ENCODE measurements at places on chromosomes 2 and 18.

DNA sequence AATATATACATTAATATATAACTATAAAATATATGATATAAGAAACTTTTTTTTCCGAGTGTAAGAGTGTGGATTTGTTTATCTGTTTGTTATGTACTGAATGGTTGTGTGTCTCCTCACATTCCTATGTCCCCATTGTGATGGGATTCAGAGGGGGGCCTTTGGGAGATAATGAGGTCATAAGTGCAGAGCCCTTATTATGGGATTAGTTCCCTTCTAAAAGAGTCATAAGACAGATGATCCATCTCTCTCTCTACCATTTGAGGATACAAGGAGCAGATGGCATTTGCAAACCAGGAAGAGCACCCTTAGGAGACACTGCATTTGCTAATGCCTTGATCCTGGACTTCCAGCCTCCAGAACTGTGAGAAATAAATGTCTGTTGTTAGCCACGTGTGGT lies 30.3 kb upstream of the SAP130 start:
- no peak for DNase-seq

DNA sequence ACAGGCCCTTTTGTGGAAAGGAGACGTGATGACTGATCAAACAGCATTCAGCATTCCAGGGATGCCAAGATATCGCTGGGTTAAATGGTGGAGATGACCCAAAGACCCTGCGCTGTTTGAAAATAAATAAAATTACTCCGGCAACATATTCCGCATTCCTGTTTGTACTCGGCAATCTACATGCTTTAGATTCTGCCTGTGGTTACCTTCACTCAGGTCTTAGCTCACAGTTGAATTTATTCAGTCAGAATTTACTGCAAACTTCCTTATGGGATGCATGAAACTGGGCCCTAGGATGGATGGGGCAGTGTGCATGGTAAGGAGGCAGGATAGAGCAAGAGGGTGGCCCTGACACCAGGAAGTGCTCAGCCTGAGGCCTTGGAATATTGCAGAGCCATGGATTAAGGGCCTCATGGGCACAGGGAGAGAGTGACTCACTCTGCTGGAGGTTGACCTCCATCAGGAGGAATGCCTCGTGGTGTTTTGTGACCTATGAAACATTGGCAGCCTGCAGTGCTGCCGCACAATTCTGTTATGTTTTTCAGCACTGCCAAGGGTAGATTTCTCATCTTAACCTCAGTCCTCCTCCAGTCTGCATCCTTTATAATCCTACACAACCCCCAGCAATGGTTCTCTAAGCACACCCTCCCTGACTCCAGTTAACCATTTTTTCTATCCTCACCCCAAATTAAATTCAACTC lies 321.4 kb downstream of the IRS1 start:
- no peak for DNase-seq

GRCh38 chr2:98149333-98149697 lies 62.3 kb downstream of the VWA3B start:
- DNase-seq: no peak

DNA sequence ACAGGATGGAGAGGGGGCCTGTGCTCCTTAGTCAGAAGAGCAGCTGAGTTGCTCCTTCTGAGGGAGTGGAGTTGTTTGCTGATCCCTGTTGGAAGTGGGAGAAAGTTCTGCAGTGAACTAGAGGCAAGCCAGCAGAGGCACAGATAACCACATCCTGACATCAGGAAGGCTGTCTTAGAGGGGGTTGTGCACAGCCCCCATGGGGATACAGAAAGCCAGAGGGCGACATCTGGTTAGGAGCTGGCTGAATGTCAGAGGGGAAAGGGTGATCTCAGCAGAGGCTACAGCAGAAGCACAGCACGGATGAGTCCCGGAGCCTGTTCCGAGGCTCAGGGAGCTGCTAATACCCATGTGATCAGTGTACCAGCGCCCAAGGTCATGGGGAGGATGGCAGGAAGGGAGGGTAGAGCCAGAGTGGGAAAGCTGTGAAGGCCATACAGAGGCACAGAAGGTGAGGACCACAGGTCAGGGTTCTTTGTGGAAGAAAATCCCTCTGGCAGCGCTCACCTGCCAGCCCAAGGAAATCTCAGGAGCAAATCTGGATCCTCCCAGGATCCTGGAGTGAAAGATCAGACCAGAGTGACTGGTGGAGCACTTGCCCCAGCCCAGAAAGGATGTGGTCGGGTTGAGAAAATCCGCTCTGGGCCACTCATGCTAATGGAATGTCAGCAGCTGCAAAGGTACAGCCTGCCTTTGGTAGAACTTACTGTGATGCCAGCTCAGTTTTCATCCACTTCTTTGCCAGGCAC lies 111.8 kb downstream of the STPG4 start:
- no peak for DNase-seq

GRCh38 chr2:158094487-158095092 lies 7.1 kb upstream of the UPP2 start:
- DNase-seq: no peak

GRCh38 chr2:593356-594026 lies 83.7 kb downstream of the TMEM18 start:
- DNase-seq: no peak

- no peak for DNase-seq
These were observed 468.0 kb downstream of the NUP35 start for GRCh38 chr2:183592271-183592670.

DNA sequence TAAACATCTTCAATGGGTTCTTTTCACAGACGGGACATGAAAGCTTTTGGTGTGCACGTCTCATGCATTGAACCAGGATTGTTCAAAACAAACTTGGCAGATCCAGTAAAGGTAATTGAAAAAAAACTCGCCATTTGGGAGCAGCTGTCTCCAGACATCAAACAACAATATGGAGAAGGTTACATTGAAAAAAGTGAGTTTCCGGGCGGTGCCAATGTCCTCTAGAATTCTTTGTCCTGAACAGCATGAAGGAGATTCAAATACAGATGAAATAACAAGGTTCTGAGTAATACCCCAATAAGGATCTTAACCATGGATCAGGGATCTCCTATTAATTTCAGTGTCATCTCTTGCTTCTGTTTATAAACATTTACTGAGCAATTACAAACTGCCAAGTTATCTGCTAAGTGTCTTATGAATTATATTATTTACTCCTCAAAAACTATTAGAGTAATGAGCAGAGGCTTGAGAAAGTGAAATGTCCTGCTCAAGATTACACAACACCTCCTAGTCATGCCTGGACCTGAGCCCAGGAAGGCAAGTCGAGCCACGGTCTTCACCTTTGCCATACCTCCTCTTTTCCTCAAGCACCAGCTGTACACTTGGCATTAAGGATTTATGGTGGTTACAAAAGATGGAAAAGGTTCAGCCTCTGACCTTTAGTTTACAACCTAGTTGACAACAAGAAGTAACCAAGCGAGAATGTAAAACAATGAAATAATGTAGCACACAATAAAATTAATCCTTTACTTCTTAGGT lies 22.6 kb downstream of the DHRS9 start:
- DNase-seq: no peak

GRCh38 chr2:39141334-39142271 lies 20.8 kb upstream of the SOS1 start:
- no peak for DNase-seq

DNA sequence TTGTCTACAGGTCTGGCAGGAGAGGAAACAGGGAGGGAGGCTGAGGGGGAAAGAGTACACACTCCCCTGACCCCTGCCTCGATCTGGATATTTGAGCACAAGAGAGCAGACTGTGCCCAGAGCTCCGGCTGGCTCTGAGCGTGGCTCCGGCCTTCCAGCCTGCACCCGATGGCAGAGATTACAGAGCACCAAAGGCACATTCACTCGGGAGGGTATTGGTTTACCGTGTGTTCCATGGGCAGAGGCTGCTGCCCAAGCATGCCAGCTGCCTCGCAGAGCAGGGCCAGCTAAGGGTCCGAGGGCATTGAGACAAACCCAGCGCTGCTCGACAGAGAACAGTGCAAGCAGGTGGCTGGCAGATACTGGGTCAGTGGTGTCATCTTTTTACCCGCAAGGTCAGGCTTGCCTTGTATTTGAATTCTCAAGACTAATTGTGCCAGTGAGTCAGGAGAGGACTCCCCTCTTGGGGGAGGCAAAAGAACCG lies 132.2 kb downstream of the TNS1 start:
- DNase-seq: no peak

- DNase-seq: no peak
These were observed 65.9 kb upstream of the SLC1A4 start for GRCh38 chr2:64923385-64923710.

GRCh38 chr2:27275211-27276150 lies at the start of gene DNAJC5G:
Gene DNAJC5G (plus strand): TSS chr2:27275433. CDS start chr2:27276729, 1,296 bp downstream.
- no peak for DNase-seq

GRCh38 chr18:47545613-47546012 lies 294.2 kb upstream of the SKOR2 start:
- DNase-seq: no peak

- DNase-seq: no peak
These were observed 81.3 kb downstream of the STRADB start for GRCh38 chr2:201532686-201533304.

- no peak for DNase-seq
These were observed 51.3 kb upstream of the SLC1A4 start for GRCh38 chr2:64937687-64938491.

GRCh38 chr2:183001948-183002347 lies 36.3 kb downstream of the NCKAP1 start:
- no peak for DNase-seq

DNA sequence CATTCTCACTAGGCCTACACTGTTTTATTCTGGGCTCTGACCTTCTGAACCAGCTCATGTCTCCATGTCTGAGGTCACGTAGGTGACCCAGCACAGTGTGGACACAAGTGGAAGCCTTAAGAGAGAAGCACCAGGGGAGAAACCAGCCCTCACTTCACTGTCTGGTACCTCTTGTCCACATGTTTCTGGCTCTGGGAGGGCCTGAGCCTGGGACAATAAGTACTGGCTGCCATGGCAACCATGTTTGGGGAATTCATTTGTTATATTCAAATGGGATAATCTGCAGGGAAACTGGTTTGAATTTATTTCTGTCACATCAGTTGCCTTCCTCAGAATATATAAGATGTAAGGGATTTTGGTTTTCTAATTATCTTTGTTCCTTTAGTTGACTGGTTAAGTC lies 23.3 kb downstream of the MYO3B start:
- no peak for DNase-seq

DNA sequence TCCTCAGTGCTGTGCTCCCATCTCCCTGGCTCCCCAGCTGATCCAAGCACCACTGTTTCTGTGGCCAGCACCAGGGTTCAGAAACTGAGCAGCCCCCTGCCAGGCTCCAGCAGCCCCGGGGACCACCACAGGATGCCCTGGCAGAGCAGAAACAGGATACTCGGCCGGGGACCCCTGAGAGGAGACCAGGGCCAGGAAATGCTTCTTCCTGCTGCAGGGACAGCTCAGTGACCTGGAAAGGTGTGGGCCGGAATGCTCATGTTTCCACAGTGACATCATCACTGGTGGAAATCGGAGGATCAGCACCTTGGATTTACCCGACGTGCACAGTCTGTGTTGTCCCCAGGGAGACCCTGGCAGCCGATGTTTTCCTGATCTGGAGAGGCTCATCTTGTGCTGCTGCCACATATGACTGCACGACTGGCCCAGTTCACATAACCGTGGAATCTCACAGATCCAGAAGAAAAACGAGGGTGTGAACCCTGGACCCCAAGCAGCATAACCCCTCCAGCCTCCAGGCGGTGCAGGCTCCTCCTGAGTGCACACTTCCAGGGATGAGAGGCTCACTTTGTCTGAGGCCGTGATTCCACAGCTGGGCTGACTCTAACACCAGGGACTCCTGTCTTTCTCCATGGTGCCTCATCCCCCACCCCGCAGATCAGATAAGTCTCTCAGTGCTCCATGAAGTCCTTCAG lies 58.0 kb downstream of the DDX1 start:
- DNase-seq: no peak

GRCh38 chr2:175057078-175057685 lies 52.0 kb upstream of the CHN1 start:
- no peak for DNase-seq

All from stimulated activated CD4-positive, alpha-beta T cell treated with anti-CD3 and anti-CD28 coated beads, TNF-alpha, amount 100 ng/mL, for 1 hour (primary cell).